ENCODE measurements at places on chromosomes 5 and 9.

DNA sequence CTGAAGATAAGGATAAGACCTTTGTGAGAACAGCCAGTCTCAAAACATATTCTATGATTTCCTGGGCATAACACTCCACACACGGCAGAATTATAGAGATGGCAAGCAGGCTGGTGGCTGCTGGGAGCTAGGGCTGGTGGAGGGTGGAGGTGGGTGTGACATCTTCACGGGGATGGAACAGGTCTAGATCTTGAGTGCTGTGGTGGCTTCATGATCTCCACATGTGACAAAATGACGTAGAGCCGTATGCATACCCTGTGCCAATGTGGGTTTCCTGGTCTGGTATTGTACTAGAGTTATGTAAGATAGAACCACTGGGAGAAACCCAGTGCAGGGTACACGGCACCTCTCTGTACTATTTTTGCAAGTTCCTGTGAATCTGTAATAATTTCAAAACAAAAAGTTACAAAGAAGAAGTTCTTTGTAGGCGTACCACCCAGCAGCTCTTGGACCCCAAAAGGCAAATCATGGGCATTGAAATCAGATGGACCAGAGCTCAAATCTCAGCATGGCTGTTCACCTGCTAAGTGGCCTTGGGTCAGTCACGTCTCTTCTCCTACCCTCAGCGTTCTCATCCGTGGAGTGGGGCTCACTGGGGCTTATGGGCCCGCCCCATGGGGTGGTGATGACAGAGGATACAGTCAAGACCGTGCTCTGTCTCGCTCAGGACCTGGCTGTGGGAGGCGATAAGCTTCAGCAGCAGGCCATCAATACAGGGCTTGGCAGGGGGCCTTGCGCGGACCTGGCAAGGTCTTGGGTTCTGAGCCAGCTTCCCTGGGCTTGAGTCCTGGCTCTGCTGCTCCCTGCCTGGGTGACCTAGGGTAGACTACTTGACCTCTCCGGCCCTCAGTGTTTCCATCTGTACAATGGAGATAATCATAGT, 74.7 kb upstream of the UNC5A start:
- no peak for DNase-seq

- DNase-seq, result no peak
These were observed 303.8 kb downstream of the KIAA0825 start for GRCh38 chr5:94314460-94315131.

DNA sequence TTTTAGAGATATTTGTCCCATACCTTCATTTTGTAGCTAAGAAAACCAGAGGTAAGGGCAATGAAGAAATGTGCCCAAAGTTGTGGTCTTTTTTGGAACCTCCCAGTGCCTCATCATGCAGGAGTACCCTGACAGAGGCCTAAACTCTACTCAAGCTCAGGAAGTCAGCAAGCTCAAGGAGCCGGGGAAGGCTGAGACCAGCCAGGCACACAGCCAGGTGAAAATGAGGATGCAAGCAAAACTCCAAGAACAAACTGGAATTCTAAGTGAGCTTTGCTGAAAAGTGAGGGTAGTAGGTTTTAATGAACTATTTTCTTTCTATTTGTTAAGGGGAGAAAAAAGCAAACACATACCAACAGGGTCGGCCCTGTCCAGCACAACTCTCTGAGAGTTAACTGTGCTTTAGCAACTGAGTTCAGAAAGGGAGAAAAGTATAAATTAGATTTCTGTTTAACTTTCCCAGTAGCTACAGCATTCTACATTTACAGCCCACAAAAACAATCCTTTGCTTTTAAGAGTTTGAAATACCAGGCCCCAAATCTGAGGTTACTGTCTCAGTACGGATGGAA, 146.4 kb downstream of the GNAQ start:
- no peak for DNase-seq

- peak; percentile 37 for DNase-seq
These were observed 20.3 kb downstream of the QSOX2 start for GRCh38 chr9:136225366-136225747.

DNA sequence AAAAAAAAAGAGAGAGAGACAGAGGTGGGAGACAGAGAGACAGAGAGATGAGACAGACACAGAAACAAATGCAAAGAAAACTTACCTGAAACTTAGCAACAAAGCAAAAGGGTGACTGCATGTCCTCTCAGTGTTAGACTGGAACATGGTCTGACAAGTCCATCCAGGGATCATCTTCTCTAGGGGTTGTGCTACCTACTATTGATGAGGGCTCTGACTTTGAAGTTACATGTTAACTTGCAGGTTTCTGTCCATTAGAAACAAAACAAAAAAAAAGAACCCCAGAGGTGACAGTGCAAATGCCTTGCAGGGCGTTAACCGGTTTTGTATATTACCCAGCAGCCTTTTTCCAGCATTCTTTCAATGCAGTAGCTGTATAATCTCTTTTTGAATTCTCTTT, 13.6 kb upstream of the SPARC start:
- DNase-seq, result no peak

DNA sequence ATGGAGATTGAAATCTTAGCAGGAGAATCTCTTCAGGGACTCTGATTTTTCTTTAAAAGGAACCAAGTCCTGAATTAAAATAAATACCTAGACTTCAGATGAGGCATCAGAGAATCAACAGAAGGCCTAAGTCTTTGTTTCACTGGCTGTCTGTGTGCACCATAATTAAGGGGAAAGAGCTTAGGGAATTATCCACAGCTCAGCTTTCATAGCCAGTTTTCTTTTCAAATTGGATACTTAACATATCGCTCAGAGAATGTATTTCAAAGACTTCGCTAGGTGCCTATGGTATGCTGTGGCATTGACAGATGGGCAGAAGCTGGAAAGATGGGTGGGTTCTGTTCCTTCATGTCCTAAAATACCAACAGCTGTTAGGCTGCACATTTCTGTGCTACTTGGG, 325.8 kb downstream of the TMEM38B start:
- DNase-seq, result no peak

- no peak for DNase-seq
These were observed 791.9 kb upstream of the CDH6 start for GRCh38 chr5:30401479-30402058.

DNA sequence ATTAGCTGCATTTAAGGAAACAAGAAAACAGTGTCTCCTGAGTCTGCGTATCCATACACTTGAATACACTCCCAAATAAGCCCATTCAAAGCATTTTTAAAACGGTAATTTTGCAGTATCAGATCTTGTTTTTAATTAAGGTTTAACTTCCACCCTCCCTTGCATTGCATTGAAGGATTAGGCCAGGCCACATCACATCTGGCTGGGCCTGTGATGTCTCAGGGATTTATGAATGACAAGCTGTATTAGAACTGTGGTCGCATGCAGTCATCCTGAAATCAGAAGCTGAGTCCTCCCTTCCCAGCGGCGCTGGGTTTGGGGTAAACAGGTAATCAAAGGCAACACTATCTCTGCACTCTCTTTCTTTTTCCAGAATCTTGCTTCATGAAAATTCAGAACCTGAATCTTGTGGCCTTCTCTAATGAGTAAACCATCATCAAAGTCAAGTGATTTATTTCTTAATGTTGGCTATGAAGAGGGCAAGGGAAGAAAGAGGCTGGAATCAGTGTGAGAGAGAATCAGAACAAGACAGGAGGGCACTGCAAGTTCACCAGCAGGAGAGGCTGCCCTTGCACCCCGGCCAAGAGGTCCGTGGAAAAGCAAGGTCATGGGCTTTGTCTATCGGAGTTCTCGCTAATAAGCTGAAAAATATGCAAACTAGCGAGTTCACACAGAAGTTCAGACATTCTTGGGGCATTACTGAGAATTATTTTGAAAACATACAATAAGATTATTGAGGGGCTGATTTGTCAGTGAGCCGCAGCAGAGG, 80.0 kb upstream of the ZSWIM6 start:
- DNase-seq, result no peak

- no peak for DNase-seq
These were observed 373.4 kb upstream of the CTNND2 start for GRCh38 chr5:12277504-12278192.

GRCh38 chr9:17528859-17529258, 50.0 kb upstream of the SH3GL2 start:
- DNase-seq, result no peak

- peak; percentile 7 for DNase-seq
These were observed 234.3 kb upstream of the TMEM161B start for GRCh38 chr5:88503041-88503345.

DNA sequence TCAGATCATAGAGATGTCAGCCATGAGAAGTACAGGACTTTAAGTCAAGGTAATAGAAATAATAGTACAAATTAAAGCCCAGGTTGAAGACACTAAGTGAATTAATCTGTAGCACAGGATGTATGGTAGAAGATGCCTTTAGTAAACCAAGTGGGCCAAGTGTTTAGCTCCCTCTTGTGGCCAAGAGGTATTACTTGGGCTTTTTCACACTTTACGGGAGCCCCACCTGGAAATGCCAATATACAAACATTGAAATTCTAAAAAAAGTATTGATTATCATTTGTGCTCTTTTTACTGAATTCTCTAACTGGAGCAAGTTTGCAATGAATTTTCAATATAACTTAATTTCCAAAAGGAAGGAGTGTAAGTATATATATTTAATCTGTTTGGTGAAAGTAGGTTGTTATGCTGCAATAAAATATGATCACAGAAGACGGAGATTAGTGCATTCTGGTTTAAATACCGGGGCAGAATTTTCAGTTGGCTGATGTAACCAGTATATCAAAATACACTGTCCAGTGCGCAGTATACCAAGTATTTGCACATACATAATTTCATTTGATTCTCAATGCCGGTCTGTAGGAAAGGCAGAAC, 84.7 kb downstream of the PARP8 start:
- peak; percentile 79 for DNase-seq

DNA sequence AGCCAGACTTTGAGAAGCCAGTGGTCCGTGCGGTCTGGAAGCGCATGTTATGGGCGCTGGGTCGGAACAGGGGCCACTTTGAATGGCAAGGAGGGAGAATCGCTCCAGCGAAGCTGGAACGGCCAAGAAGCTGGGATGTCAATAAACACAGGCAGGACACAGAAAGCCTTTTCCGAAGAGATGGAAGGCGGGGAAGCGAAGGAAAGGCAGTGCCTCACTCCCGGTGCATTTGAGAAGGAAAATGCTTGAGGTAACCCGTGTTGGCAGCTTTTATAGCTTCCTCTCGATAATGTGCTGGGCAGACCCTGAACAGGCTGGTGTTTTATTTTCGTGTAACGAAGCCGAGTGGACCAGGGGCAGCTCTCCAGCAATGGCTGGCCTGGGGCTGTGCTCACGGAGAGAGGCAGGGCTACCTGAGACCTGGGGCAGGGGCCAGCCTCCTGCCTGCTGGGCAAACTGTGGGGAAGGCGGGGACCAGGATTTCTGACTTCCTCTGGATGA, 84.2 kb upstream of the SPRY4 start:
- no peak for DNase-seq

GRCh38 chr9:76150013-76150412, 244.2 kb downstream of the RFK start:
- DNase-seq, result no peak

DNA sequence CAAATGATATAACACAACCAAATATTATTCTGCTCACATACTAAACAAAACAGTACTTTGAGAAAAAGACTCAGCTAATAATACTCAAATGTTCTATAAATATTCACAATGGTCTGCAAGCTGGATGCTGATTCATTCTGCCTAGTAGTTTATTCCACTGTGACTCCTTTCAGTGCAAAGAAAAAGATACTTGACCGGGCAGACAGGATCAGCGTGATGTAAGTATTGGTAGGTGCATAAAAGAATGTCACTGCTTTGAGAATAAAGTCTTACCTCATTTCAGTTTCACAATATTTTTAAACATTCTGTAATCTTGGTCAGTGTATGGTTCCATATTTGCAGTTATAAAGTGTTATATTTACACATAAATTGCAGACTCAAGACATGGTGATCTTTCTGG, 223.0 kb upstream of the NUDT12 start:
- no peak for DNase-seq

DNA sequence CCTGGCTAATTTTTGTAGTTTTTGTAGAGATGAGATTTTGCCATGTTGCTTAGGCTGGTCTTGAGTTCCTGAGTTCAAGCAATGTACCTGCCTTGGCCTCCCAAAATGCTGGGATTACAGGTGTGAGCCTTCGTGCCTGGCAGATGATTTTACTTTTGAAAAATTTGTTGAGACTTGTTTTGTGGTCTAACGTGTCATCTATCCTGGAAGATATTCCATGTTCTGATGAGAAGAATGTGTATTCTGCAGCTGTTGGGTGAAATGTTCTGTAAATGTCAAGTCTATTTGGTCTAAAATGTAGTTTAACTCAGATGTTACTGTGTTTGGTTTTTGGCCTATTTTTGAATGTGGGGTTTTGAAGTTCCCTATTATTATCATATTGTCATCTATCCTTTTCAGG, 145.6 kb downstream of the XRCC4 start:
- no peak for DNase-seq

DNA sequence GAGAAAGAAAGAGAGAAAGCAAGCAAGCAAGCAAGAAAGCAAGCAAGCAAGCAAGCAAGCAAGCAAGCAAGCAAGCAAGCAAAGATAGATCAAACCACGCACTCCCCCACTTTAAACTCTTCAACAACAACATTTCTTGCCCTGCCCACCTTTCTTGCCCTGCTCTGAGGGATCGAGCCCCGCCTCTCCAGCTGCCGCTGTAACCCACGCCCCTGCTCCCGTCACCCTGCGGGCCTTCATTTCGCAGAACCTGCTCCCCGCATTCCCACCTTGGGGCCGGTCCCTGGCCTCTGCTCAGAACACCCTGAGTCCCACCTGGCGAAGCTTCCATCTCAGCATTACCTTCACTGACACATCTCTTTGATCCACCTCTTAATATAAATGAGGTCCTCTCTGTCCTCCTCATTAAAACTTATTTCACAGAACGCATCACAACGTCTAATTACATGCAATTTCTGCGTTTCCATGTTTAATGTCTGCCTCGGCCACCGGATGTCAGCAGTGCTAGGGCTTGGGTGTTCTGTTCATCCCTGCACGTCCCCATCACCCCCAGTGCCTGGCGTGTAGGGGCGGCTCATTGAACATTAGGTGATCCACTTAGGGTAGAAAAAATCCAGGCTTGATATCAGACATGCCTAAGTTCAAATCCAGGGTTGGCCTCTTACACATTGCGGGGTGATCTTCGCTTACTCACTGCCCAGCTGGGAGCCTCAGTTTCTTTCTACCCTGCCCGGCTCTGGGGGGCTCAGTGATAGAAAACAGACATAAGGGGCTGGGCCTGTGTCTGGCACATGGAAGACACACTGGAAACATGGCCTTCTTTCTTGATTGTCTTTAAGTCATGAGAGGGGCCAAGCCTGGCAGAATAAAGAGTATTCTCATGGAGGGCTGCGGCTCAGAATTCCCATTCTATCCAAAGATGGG, 187.6 kb downstream of the DAB2IP start:
- DNase-seq, result no peak

- DNase-seq, result peak; percentile 8
These were observed 17.9 kb upstream of the POC5 start for GRCh38 chr5:75734913-75735789.

GRCh38 chr5:1757511-1757910, 42.1 kb downstream of the MRPL36 start:
- no peak for DNase-seq

DNA sequence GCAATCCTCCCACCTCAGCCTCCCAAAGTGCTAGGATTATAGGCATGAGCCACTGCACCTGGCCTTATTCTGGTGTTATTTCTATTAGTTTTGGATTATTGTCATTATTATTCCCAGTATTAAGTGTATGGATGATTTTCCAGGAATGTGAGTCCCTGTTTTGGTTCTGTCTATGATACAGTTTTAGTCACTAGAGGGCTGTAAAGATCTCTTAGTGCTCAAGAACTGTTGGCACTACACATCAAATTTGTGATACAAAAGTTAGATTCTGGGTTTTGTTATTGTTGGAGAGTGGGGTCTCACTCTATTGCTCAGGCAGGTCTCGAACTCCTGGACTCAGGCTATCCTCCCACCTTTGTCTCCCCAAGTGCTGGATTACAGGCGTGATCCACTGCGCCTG, 12.1 kb downstream of the CCL28 start:
- no peak for DNase-seq

GRCh38 chr5:81786991-81787390, 36.1 kb upstream of the SSBP2 start:
- no peak for DNase-seq
